Muscle of back (tissue), 13 donors: ENCODE measurements at places on chromosomes 13 and 19.

- DNase-seq, result no peak
These were observed 102.1 kb downstream of the ITGBL1 start for GRCh38 chr13:101554420-101555125.

- DNase-seq, result no peak
These were observed 1893.9 kb downstream of the PCDH9 start for GRCh38 chr13:65336087-65336749.

- DNase-seq, result no peak
These were observed 1.5 kb upstream of the BAX start for GRCh38 chr19:48953141-48953540.

DNA sequence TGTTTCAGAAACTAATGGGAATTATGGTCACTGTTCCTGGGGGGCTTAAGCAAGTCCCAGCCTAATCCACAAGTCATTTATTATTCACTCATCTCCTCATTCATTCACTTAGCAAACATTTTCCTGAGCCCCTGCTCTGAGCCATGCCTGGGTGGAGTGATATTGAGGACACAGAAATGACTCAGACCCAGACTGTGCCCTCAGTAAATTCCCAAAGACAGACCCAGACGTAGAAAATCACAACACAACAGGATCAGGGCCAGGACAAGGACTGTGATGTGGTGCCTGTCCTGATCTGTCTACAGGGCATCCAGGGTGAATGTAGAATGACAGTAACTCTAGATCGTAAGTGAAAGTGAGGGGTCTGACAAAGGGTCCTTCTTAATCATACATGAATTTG, 7.0 kb upstream of the SPACA6 start:
- DNase-seq, result no peak
